Right renal pelvis (tissue), 4 donors: ENCODE measurements at places on chromosomes 2 and 18.

- no peak for DNase-seq
Observed at GRCh38 chr2:208096080-208096479, 28.2 kb downstream of the CRYGD start.

DNA sequence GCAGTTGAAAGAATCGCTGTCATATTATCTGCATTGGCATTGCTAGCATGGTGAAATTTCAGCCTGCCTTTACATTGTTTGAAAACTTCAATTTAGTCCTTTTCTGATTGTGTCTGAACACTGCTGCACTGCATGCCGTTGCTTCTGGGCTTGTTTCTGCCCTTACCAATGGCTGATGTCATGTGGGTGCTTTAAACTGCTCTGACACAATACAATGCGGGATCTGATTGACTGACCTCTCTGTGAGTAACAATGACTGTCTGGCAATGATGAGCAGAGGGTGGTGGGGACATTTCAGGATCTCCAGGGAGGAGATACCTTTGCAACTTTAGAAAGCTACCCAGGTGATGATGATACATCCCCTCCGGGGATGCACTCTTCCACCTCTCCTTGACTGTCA, 119.5 kb upstream of the ZBTB14 start:
- no peak for DNase-seq

DNA sequence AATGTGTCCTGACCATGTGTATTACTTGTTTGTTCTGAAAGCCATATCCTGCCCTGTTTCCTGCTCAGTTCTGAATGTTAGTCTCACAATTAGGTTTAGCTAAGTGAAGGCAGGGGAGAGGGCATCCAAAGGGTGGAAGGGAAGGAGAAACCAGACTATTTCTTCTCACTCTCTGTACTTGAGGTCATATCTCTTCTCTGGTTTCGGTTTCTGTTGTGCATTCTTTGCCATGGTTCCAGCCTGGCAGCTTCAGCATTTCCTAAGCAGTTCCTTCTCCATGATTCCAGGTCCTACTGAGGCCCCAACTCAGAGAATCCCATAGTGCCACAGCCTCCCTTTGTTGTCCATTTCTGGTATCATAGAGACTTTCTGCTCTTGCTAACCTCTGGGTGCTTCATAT, 40.3 kb upstream of the HNMT start:
- DNase-seq, result no peak

DNA sequence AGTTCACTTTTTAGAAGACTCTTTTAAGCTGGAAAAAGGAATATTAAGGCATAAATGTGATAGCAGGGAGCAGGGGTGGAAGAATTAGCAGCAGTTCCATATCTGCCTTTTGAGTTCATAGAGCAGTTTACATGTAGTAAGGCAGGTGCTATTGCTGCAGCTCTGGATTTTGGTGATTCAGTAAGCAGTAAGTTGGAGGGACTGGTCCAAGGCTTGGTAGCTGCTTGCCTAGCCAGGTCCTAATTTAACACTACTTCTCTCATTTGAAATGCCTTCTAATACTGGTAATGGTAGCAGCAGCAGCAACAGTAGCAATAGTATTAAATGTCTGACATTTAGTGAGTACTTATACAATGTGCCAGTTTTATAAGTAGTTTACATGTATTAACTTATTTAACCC, 30.0 kb downstream of the HAT1 start:
- no peak for DNase-seq
